Activated CD4-positive, alpha-beta T cell treated with anti-CD3 and anti-CD28 coated beads, Interleukin-2, amount 50 U/mL, for 4 hours (primary cell): ENCODE measurements at places on chromosomes 1 and 21.

GRCh38 chr21:17492415-17493168 lies 20.3 kb upstream of the CXADR start:
- no peak for DNase-seq

DNA sequence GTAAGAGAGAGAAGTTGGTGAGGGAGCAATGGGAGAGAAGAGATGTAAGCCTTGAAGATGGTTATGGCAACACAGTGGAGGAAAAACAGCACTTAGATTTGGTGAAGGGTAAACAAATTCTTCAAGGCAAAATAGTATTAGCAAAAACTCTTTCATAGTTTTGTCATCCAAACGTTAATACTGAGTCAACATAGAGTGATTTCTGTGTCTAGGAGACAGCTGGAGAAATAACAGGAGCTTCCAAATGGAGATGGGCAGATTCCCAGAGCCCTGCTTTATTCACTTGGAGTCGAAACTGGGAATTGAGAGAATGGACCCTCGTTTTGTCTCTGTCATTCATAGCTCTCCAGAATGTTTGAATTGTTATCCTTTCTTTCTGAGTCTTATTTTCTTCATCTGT lies 68.3 kb downstream of the PLA2G4A start:
- no peak for DNase-seq

GRCh38 chr1:172155766-172156165 lies 264.7 kb upstream of the C1orf105 start:
- no peak for DNase-seq

- no peak for DNase-seq
Measured at GRCh38 chr1:30845904-30846290, 62.7 kb downstream of the SDC3 start.

- peak; percentile 51 for DNase-seq
Measured at GRCh38 chr1:203593723-203594122, 32.9 kb upstream of the ATP2B4 start.

DNA sequence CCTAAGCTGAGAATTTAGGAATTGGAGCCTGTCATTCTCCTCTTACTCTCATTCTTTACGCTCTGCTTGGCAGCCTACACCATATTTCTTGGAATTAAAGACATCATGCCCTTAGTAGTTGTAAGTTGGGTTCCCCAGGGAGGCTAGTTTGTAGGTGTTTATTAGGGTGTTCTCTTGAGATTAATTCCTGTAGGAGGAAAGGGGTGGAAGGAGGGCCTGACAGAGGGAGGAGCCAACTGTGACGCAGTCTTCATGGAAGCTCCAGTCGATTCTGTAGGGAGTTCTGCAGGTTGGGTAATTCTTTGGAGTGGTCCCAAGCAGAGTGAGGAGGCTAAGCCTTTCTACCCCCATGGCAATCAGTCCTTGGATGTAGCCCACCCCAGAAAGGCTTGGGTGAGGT lies 111.4 kb downstream of the HHAT start:
- no peak for DNase-seq

GRCh38 chr21:44783020-44783696 lies 18.5 kb downstream of the UBE2G2 start:
- DNase-seq = no peak

DNA sequence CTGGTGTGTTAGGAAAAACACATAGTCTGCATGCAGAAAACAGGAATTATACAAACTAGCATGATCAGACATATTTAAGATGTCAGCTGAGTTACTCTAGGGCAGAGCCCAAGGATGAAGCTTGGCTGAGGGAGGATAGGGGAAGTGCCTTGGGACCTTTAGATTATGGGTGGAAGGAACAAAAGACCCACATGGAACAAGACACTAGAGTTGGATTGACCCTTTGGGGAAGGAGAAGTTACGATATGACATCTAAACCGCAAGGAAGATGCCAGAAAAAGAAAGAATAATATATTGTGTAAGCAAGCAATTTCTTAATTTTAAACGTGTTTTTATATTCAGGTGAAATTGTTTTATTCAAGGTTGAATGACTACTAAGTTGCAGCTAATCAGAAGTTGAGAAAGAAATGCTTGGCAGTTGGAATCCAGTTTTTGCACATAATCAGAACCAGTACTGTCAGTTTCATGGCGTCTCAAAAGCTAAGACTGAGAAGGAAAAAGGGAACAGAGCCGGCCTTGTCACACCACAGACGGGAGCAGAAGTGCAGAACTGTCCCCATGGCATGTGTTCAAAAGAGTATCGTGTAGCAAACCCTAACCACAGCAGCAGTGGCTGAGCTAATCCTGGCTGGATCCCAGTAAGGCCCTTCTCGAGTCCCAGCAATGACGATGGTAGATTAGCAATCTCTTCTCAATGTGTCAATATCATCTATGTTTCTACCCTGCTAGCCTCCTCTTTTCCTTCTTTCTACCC lies 31.2 kb upstream of the IFNAR2 start:
- no peak for DNase-seq
